ENCODE measurements at places on chromosomes 2 and 18.

- DNase-seq = no peak
Measured at GRCh38 chr2:159455330-159455918, 160.9 kb downstream of the BAZ2B start.

- no peak for DNase-seq
Measured at GRCh38 chr2:200987137-200987536, 23.7 kb upstream of the ORC2 start.

- DNase-seq = no peak
Measured at GRCh38 chr2:31322371-31322770, 88.4 kb downstream of the EHD3 start.

DNA sequence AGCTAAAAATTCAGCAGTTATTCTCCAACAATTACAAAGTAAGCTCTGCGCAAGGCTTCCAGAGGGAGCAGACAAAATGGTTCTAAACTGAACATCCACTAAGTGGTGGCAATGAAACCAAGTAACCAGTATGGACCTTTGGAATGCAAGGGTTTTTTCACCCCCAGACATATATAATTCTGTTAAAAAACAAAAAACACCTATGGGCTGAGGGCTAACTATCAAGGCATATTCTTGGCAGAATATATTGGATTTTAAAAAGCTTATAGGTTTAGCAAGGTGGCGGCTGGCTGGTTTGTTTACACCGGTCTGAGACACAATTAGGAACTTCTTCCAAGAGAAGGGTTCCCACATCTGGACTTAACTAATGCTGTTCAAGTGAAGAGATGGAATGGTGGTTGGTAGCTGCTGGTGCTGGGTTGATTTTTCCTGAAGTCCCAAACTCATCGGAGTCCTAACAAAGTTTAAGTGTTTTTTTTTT lies 2.8 kb downstream of the ZFP36L2 start:
- DNase-seq = no peak

- no peak for DNase-seq
Measured at GRCh38 chr18:58511897-58512581, 116.9 kb downstream of the ALPK2 start.

Measured in NCI-H187 (cell line).